Stimulated activated CD4-positive, alpha-beta T cell treated with anti-CD3 and anti-CD28 coated beads, Interleukin-2, amount 100 ng/mL, for 4 hours (primary cell): ENCODE measurements at places on chromosomes 1 and 21.

- DNase-seq: no peak
Observed at GRCh38 chr1:63936801-63937200, 163.0 kb downstream of the ROR1 start.

- DNase-seq: no peak
Observed at GRCh38 chr1:77322061-77322900, 40.5 kb downstream of the AK5 start.

- no peak for DNase-seq
Observed at GRCh38 chr1:247713753-247714152, 2.7 kb downstream of the OR6F1 start.

GRCh38 chr1:246367041-246367440, 140.0 kb downstream of the SMYD3 start:
- no peak for DNase-seq

- DNase-seq: no peak
Observed at GRCh38 chr1:229461032-229461668, 27.3 kb upstream of the ACTA1 start.

DNA sequence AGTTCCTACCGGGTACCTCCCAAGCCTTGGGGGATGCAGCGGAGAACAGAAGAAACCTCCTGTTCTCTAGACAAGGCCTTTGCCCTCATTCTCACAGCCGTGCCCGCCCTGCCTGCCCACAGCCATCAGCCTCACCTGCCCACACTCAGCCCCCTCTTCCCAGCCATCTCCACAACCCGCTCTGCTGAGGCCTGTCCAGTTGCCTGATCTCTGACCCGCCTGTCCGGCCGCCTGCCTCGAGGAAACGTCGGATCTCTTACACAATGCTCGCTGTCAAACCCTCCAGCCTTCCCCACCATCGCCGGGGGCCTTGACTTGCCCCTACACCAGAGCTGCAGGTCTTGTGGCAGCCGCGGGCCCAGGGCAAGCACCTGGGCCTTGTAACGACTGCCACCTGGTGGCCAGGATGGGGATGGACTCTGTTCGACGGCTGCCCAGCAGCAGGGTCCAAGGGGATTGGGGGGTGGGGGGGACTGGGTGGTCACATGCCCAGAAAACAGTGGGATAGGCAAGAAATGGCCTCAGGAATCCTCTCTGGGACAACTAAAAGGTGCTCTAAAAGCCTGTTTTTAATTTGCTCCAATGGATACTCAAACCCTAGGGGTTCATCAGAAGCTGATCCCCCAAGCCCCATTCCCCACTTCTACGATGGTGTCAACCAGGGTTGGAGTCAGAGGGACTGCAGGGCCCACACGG, 31.0 kb downstream of the SLC45A1 start:
- peak; percentile 56 for DNase-seq

DNA sequence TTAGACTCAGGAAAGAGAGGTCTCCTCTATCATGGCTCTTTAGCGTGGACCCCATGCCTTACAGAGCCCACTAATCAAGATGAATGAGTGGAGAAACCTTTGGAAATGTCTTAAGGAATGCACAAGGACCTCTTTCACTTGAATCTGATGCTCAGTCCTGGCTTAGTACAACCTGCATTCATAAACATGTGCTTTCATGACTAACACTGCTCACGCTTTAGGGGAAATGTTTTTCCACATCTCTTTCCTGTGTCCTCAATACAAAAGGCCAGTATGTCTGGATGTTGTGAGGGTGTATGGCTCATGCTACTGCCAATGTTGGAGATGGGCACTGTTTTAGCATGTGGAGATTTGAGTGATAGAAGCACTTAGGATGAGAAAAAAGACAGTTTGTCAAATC, 14.2 kb upstream of the GNG12 start:
- no peak for DNase-seq
